Activated T-cell treated with anti-CD3 and anti-CD28 coated beads, Interleukin-2, amount 50 U/mL, for 4 hours (primary cell): ENCODE measurements at places on chromosomes 5 and 9. TPM values are rescaled to one million over a fixed set of nuclear protein-coding genes. Genes with fewer than 3 reads are reported as not detected.

- no peak for DNase-seq
Measured at GRCh38 chr5:8766448-8766847, 779.4 kb downstream of the SEMA5A start.

- no peak for DNase-seq
Measured at GRCh38 chr9:23341346-23341745, 484.7 kb downstream of the ELAVL2 start.

DNA sequence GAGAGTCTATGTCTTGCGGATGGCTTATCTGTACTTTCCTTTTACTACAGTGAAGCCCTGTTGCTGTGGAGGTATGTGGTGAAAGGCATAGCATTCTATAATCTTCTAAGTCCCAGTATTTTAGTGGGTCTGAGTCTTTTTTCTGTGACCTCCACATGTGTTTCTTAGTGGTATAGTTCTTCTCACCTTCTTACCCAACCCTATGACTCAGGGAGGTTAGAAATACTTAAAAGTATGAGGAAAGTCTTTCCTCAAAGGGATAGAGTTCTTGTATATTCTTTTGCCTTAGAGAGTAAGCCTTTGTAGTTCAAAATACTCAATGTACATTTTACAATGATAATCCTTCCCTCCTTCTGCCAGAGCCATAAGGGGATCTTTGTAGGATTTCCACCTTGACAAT is 621.9 kb upstream of the CTNND2 start:
- no peak for DNase-seq

DNA sequence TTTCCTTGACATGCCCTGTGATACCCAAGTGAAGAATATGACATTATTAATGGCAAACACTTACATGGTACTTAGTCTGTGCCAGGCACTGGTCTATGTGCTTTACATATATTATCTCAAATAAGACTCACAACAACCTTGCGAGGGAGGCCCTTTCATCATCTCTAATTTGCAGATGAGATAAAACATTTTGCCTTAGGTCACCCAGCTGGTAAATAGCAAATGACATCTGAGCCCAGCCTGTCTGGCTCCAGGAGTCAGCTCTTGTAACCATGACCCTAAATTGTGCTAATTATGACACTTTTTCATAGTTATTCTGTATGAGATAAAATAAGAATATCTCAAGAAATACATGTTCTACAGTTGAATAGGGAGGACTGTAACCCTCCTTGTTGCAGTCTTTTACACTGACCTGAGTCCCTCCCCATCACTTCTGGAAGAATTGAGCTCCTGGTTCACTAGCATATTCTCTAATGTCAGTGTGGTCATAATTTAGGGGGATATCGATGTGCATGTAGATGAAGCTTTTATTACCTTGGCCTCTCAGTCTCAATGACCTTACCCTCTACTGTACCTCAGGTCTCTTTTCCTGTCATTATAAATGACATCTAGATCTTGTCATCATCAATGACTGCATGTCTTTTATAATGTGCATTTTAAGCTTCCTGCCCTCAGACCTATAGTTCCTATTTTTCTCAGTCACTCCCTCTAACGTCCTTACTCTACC is 126.1 kb upstream of the HAPLN1 start:
- no peak for DNase-seq

- no peak for DNase-seq
Measured at GRCh38 chr9:115250621-115251032, 132.7 kb upstream of the TNC start.

LVRN gene
- not detected for total RNA-seq

MACROH2A1 gene
- 204 TPM for total RNA-seq

GRCh38 chr5:92561411-92561959 is 1019.5 kb downstream of the NR2F1-AS1 start:
- DNase-seq, result no peak

DNA sequence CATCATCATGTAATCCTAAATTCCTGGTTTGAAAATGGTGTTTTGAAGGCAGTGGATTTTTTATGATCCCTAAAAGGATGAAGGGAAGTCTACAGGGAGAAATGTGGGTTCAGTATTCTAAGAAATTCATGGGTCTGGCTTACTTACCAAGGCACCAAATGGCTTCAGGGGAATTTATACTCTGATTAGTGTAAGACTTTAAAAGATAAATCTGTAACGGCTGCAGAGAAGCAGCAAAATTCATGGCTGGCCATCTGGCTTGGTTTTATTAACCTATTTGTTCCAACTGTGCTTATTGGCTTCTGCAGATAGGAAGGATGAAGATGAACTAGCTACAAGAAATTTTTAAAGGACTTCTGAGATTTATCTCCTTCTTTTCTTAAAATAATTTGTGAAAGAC is 222.8 kb downstream of the TENT4A start:
- DNase-seq, result no peak

SLC36A3 gene
- not detected for total RNA-seq

DNA sequence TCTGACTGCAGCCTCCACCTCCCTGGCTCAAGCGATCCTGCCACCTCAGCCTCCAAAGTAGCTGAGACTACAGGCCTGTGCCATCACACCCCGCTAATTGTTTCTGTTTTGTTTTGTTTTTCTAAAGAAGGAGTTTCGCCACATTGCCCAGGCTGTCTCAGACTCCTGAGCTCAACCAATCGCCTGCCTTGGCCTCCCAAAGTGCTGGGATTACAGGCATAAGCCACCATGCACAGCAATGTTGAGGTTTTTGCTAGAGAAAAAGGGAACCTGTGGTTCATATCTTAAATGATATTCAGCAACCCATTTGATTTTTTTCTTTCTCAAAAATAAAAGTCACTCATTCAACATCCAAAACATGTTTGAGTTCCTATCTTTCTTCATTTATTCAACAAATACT is 20.4 kb upstream of the DELE1 start:
- no peak for DNase-seq

CCL21 gene
- total RNA-seq, result not detected

GPR151 gene
- not detected for total RNA-seq

GRCh38 chr5:142080248-142080647 is 28.3 kb upstream of the NDFIP1 start:
- no peak for DNase-seq

CDC25C gene
- total RNA-seq, result 1.3 TPM

DNA sequence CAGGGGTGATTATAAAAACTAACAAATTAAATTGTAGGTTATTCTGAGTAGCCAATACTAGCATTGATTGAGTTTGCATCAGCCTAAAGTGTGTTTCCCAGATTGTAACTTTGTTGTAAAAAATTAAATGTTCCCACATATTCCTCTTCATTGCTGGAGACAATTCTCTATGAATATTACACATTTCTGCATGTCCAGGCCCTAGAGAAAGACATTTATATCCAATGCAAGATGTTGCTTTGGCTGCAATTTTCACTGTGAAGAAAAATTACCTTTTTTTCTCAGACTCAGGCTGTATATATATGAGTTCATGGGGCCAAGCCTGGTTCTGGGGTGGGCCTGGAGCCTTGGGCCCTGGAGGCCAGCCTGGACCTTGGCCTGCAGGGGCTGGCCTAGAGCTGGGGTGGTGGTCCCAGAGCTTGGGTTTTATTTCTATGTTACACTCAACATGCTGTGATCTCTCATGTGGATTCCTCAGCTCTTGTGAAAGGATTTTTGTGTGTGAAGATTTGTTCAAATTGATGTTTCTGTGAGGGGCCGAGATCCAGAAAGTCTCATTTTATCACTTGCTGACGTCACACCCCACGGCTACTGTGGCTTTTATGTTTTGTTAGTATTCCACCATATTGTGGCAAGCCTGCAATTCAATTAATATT is 232.5 kb downstream of the SPATA31A1 start:
- no peak for DNase-seq

- DNase-seq, result no peak
Measured at GRCh38 chr5:148416921-148417320, 33.2 kb downstream of the FBXO38 start.

PRDM9 gene
- total RNA-seq, result not detected

DNA sequence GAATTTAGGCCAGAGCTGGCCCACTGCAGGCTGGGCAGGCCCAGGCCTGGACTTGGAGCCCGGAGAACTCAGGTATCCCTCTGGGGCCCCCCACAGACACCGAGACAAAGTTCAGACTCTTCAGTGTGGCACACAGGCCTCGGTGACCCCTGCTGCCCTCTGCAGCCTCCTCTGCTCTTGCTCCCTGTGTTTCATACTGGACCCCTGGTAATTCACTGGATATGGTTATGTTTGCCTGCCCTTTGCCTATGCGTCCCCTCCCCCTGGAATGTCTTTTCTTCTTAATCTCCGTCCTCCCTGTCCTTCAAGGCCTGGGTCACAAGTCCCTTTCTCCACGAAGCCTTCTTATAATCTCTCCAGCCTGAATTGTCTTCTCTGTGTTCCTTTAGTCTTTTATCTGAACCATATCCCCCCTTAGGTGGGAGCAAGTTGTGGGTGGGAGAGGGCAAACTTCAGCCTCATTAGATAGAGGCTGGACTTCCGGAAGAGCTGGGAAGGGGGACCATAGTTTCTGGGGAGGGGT is 30.1 kb downstream of the GSN start:
- DNase-seq, result no peak

DNA sequence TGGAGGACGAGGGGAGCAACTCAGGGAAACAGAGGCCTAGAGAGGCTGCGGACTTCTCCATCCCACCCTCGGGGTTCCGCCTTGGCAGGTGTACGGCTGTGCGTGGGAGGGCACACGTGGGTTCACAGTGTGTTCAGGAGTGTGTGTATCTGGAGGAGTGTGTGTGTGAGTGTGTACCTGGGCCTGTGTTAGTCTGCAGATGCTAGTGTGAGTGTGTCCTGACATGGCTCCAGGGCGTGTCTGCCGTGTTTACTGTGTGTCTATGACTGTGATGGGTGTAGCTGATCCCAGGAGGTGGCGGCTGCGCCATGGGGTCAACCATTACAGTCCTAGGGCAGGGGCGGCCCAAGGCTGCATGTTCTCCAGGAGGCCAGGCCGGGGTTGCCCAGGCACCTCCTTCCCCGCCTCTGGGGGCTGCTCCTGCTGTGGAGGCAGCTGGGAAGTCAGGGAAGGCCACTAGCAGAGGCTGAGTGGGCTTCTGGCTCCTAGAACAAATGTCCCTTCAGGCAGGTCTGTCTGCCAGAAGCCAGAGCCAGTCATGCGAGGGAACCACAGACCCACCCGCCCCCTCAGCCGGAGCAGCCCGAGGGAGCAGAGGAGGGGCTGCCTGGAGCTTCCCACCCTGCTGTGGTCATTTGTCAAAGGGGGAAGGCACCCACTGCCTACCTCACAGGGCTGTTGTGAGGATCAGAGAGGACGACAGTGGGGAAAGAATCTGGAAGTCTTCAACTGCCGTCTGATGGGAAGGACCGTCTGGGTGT is 21.4 kb downstream of the CRB2 start:
- no peak for DNase-seq

DNA sequence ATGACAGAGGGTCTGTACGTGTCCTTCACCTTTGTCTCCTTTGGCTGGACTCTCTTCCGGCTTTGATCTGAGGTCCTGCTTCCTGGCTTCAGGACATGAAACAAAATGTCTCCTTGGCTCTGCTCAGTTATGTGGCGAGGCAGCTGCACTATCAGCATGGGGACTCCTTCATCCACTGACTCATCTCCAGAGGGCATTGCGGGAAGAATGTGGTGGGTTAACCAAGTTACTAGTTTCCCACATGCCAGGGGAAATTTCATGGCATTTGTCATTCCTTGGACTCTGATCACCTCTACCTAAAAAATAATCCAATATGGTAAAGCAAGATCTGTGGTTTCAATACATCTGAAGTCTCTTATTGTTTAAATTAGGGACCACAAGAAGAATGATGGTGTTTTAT is 259.7 kb downstream of the MED10 start:
- DNase-seq, result no peak

GRCh38 chr5:9339206-9339818 is 206.6 kb downstream of the SEMA5A start:
- no peak for DNase-seq

- DNase-seq, result no peak
Measured at GRCh38 chr9:114591291-114591787, 3.8 kb downstream of the ATP6V1G1 start.

DNA sequence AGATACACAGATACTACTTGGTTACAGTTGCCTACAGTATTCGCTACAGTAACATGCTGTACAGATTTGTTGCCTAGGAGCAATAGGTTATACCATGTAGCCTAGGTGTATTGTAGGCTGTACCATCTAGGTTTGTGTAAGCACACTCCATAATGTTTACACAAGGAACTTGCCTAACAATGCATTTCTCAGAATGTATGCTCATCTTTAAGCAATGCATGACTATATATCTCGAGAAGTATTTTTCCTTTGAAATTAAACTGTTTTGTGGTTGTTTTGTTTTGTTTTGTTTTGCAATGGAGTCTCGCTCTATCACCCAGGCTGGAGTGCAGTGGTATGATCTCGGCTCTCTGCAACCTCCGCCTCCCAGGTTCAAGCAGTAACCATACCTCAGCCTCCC is 25.3 kb downstream of the LRRC70 start:
- no peak for DNase-seq

GRCh38 chr9:27939186-27939585 is 365.9 kb upstream of the C9orf72 start:
- no peak for DNase-seq

DNA sequence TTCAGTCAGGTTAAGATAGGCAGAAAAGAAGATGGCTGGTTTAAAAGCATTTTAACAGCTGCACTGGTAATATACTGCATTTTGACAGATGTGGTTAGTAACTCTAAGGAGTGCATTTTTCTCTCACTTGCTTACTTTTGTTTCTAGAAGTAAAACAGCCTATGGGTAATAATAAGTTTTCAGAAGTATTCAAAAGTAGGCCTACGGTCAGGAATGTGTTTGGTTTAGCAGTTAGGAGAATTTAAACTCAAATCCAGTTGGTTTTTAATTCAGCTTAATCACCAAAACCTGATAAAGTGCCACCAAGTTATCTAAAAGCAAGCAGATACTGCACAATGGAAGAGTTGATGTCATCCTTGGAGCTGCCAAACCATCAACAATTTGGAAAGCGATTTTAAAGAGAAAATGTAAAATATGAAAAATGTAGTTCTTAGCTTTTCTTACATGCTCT is 160.3 kb downstream of the ARSB start:
- no peak for DNase-seq

NFX1 gene
- 35.2 TPM for total RNA-seq

CBY3 gene
- not detected for total RNA-seq

DNA sequence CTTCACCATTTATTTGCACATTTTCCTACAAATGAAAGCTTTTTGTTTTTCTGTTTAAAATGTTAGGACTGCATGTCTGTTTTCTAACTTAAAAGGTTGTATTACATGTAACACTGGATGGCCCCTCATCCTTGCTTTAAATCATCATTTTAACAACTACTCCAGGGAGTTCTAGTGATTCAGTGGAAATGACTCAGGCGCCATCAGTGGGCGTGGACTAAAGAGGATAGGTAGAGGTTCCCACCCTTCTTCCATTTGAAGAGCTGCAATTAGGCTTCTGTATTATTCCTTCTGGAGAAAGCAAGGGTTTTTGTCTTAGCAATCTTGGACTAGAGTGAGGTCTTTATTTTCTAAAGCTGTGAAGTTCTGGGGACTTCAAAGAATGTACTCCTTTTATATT is 213.7 kb downstream of the TMEM38B start:
- no peak for DNase-seq

ENTPD2 gene
- not detected for total RNA-seq

GRCh38 chr9:130345897-130346385 is 80.4 kb downstream of the HMCN2 start:
- DNase-seq, result no peak

- no peak for DNase-seq
Measured at GRCh38 chr9:113929634-113930389, 53.7 kb downstream of the ZNF618 start.

SLC24A2 gene
- not detected for total RNA-seq
